Activated T-cell treated with anti-CD3 and anti-CD28 coated beads, Interleukin-2, amount 50 U/mL, for 72 hours (primary cell): ENCODE measurements at places on chromosomes 13 and 19. TPM values are rescaled to one million over a fixed set of nuclear protein-coding genes. Genes with fewer than 3 reads are reported as not detected.

DNA sequence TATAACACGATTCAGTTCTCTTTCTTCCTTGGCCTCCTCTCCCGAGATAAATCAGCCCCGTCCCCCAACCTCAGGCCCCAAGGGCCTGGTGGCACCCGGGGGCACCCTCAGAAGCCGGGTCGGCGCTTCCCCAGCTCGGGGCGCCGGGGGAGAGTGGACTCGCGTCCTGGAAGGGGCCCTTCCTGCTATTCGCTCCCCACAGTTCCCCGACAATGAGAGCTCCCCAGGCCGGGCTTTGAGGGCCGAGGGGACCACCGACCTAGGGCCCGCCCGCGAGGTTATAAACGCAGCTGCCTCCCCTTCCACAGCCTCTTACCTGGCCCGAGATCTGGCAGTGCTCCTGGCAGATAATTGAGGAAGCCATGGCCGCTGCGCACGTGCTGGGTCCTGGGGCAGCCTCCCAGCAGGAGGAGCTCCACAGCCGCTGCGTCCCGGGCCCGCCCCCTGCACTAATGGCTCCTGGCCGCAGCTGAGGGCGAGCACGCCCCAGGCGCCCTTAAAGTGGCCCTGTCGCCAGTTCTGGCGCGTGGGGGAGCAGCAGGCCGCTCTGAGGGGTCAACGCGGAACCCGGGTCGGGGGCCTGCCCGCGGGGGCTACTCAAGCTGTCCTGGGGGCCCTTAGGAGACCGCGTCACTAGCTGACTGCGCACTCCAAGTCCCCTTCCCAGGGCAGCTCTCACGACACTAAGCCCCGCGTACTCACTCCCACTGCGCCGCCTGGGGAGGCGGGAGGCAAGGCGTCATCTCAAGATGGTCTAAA lies at the start of gene SOHLH2:
Gene SOHLH2 (minus strand): TSS at position 394 of the 759 bp plus-strand sequence. CDS start 30 bp downstream, at position 364.
- H3K27ac ChIP-seq: no peak within 1 kb of the TSS
- H3K4me3 ChIP-seq: no peak within 1 kb of the TSS
- DNase-seq: peak; percentile 0
- no peaks in the 10 kb centered on the region for H3K4me1 ChIP-seq
- H3K27me3 ChIP-seq: peaks cover 4% of the 10 kb centered on the region

DNA sequence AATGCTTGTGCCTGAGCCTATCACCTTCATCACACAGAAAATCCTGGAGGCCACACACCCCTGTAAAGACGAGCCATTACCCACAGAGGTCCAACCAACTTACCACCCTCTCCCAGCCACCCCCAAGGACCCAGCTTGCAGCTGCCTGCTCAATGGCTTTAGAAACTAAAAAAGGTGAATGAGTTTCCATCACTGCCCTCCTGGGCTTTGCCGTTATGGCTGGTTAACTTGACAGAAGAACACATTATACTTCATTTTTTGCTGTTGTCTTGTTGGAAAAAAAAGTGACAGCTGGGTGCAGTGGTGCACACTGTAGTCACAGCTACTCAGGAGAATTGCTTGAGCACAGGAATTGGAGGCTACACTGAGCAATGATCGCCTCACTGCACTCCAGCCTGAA lies 17.4 kb upstream of the FEM1A start:
- H3K27ac ChIP-seq: no peak overlapping the region
- peaks cover 15% of the 10 kb centered on the region for H3K27me3 ChIP-seq
- no peak overlapping the region for H3K4me3 ChIP-seq
- H3K4me1 ChIP-seq: peaks cover 6% of the 10 kb centered on the region
- DNase-seq: no peak

The GAS6 gene
- total RNA-seq: 0.46 TPM

GRCh38 chr13:44117351-44117750 lies 237.6 kb downstream of the LACC1 start:
- H3K27ac ChIP-seq: peak overlapping the region; percentile 67
- no peaks in the 10 kb centered on the region for H3K4me1 ChIP-seq
- H3K27me3 ChIP-seq: no peaks in the 10 kb centered on the region
- no peak for DNase-seq
- no peak overlapping the region for H3K4me3 ChIP-seq

- H3K4me3 ChIP-seq: no peak overlapping the region
- DNase-seq: no peak
- no peaks in the 10 kb centered on the region for H3K36me3 ChIP-seq
- no peaks in the 10 kb centered on the region for H3K27me3 ChIP-seq
- H3K27ac ChIP-seq: no peak overlapping the region
Observed at GRCh38 chr19:8631425-8631819, 989 bp downstream of the NFILZ start.

DNA sequence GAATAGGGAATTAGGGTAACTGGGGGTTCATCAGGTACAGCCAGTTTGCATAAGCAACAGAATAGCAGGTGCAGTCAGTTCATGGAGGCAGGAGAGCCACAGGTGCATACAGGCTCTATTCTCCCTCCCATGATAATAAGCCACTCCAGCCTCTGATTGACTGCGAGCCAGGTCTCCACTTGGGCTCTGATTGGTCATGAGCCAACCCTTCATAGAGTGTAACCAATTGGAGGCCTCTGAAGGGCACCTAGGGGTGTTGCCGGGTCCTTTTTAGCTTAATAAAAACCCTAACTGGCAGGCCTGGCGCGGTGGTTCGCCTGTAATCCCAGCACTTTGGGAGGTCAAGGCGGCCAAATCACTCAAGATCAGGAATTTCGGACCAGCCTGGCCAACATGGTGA lies 8.7 kb upstream of the CKM start:
- peaks cover 14% of the 10 kb centered on the region for H3K27me3 ChIP-seq
- no peak for DNase-seq
- H3K4me3 ChIP-seq: no peak overlapping the region
- H3K27ac ChIP-seq: no peak overlapping the region
- H3K4me1 ChIP-seq: no peaks in the 10 kb centered on the region

DNA sequence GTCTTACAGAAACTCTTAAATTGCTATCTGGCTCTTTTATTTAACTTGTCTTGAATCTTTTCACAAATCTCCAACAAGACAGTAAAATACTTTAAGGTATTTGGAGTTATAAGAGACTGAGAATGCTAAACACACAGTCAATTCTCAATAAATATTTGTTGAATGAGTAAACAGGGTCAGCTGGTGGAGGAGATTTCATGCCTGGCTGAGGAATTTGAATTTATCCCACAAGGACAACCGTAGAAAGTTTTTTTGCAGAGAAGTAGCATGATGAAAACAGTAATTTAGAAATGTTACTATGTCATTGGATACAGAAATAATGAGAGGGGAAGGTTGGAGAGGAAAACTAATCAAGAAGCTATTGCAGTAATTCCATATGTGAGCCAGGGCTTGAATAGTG lies 1223.7 kb downstream of the PCDH17 start:
- no peak for DNase-seq
- no peaks in the 10 kb centered on the region for H3K27me3 ChIP-seq
- H3K36me3 ChIP-seq: no peaks in the 10 kb centered on the region
- H3K4me1 ChIP-seq: no peaks in the 10 kb centered on the region

DNA sequence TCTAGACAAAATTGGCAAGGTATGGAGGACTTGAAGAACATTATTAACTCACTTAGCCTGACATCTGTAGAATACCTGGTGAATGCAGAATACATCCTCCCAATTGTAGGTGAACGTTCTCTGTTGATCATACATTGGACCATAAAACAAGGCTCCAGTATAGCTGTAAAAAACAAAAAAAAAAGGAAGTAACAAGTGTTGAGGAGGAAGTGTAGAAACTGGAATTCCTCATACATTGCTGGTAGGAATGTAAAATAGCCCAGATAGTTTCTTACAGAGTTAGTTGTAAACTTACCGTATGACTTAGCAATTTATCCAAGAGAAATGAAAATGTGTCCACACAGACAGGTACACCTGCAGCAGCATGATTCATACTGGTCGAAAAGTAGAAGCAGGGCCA lies 44.8 kb downstream of the TSSK6 start:
- H3K4me1 ChIP-seq: peaks cover 62% of the 10 kb centered on the region
- H3K27me3 ChIP-seq: no peaks in the 10 kb centered on the region
- peaks cover 34% of the 10 kb centered on the region for H3K36me3 ChIP-seq
- peak overlapping the region; percentile 25 for H3K27ac ChIP-seq
- H3K4me3 ChIP-seq: no peak overlapping the region

- H3K27ac ChIP-seq: peak overlapping the region; percentile 5
- peaks cover 26% of the 10 kb centered on the region for H3K4me1 ChIP-seq
- no peak for DNase-seq
- H3K4me3 ChIP-seq: no peak overlapping the region
Observed at GRCh38 chr19:4121273-4121612, 2.7 kb downstream of the MAP2K2 start.

The ZNF493 gene
- total RNA-seq: 15.0 TPM

The KLK11 gene
- not detected for total RNA-seq

The ZNF433 gene
- total RNA-seq: 1.6 TPM

The SBK2 gene
- total RNA-seq: not detected

The CYP4F8 gene
- total RNA-seq: not detected

- DNase-seq: no peak
- no peak overlapping the region for H3K4me3 ChIP-seq
- H3K27me3 ChIP-seq: no peaks in the 10 kb centered on the region
Observed at GRCh38 chr13:93218583-93218982, 8.0 kb upstream of the GPC6 start.

DNA sequence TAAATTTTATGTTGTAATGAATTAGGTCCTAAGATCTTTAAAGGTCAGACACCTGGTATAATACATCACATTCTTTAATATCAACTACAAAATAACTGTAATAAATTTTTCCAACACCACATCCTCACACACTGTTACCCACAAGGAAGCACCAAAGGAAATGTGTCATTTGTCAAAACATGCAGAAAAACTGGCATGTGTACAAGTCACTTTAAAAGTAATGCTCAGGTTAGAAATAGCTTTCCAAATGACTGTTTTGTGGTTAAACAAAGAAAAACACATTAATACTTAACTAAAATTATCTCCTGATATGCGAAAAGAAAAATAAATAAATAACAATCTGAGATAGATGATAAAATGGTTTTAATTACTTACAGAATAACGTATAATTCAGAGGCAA lies 74.7 kb downstream of the MZT1 start:
- no peak overlapping the region for H3K27ac ChIP-seq
- DNase-seq: no peak
- peaks cover 36% of the 10 kb centered on the region for H3K27me3 ChIP-seq
- no peak overlapping the region for H3K4me3 ChIP-seq
- H3K4me1 ChIP-seq: no peaks in the 10 kb centered on the region
- H3K36me3 ChIP-seq: no peaks in the 10 kb centered on the region

The CGB5 gene
- not detected for total RNA-seq

- H3K4me1 ChIP-seq: peaks cover 30% of the 10 kb centered on the region
- peak overlapping the region; percentile 43 for H3K27ac ChIP-seq
Observed at GRCh38 chr13:108213946-108214345, 1.4 kb downstream of the LIG4 start.

The GADD45B gene
- total RNA-seq: 84.4 TPM
